SK-MEL-5 (cell line): ENCODE measurements at places on chromosomes 2 and 18. TPM values are rescaled to one million over a fixed set of nuclear protein-coding genes. Genes with fewer than 3 reads are reported as not detected.

POTEC gene
- total RNA-seq, result not detected in 2 replicates

- DNase-seq, result peak; percentile 53
Observed at GRCh38 chr18:21134895-21135294, 23.3 kb upstream of the ROCK1 start.

- no peak for DNase-seq
Observed at GRCh38 chr2:78993518-78994148, 31.9 kb upstream of the REG3G start.

DNA sequence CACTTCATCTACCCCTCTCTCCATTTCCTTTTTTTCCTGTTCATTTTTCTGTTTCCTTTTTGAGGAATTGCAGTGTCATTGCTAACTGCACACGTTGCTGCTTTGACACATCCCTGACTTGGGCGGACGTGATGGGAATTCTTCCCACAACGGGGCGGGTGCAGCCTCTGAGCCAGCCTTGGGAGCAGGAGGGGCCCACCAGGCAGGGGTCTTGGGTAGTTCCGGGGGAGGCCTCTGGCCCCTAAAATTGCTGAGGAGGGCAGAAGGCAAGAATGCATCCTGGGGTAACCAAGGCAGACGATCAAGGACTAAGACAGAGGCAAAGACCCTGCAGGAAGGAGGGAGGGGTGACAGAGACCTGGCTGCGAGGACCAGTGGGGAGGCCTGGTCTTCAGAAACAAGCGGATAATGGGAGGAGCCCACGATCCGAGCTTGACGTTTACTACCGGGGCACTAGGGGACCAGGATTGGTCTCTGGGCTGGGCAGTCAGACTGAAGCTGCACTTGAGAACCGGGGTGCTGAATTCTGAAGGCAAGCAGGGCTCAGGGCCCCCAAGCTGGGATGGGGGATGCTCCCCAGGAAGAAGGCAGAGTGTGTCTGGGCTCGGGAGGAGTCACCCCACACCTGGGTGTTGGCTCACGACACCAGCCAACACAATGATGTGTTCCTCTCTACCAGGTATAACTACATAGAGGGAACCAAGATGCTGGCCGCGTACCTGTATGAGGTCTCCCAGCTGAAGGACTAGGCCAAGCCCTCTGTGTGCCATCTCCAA, 14.8 kb upstream of the CNDP1 start:
- no peak for DNase-seq

DNA sequence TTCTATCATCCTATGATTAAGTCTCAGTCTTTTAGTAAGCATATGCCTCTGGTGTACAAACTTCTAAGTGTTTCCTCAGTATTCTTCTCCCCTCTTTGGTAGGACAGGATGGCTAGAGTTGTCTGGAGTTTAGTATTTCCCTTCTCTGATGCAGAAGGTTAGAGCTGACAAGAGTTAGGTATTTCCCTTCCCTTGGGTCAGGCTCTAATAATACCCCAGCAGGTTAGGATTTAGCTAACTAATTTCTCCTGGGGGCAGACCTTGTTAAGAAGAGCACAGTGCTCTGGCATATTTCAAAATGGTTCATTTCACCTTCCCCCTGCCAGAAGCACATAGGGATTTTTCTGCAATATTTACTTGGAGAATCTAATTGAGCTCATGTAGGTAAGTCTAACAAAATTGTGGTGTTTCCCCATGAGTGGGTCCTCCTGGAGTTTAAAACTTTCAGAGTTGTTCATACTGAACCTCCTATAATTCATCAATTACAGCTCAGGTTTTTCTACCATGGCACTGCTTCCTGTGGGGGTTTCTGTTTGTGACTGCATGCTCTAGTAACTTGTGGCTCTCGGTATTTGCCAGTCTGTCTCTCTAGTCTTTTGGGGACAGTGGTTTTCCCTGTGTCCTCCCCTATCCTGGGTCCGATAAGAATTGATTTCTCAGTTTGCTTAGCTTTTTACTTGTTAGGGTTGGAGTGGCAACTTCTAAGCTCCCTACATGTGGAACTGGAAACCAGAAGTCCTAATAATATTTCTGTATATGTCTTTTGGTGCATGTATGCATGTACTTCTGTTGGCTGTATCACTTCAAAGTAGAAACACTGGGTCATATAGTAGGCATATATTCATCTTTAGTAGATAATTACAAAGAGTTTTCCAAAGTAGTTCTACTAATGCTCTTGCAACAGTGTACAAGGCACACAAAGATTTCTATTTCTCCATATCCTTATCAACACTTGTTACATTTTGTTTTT, 77.7 kb downstream of the GDF7 start:
- no peak for DNase-seq

GRCh38 chr2:9847140-9847539, 3.9 kb downstream of the TAF1B start:
- DNase-seq, result no peak
